ENCODE measurements at places on chromosomes 5 and 9.

DNA sequence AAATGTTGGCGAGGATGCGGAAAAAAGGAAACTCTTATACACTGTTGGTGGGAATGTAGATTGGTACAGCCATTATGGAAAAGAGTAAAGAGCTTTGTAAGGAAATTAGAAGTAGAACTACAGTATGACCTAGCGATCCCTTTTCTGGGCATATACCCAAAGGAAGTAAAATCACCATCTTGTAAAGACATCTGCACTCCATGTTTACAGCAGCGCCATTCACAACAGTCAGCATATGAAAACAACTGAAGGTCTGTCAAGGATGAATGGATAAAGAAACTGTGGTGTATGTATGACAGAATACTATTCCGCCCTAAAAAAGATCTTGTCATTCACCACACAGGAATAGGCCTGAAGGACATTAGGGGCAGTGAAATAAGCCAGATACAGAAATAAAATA is 27.7 kb upstream of the SLC25A51 start:
- DNase-seq, result no peak

GRCh38 chr5:74067748-74068541 is 441.9 kb downstream of the ARHGEF28 start:
- no peak for DNase-seq

- DNase-seq, result no peak
Observed at GRCh38 chr9:112175796-112176315, 759 bp upstream of the SUSD1 start.

DNA sequence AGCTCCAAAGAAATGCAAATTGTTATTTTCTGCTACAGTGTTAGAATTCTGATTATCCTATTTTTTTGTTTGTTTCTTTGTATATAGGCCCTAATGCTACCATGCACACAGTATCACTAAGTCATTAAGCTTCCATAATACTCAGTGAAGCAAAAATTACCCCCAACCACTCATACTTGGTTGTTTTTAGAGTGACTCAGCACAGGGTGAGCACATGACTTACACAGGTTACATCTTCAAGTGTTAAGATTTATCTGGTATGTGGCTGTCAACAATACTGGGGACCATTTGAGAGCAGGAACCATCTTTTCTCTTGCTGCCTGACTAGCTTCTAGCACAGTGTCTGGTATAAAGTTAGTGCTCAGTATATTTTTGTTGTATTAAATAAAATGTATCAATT is 255.8 kb upstream of the SLC24A2 start:
- no peak for DNase-seq

DNA sequence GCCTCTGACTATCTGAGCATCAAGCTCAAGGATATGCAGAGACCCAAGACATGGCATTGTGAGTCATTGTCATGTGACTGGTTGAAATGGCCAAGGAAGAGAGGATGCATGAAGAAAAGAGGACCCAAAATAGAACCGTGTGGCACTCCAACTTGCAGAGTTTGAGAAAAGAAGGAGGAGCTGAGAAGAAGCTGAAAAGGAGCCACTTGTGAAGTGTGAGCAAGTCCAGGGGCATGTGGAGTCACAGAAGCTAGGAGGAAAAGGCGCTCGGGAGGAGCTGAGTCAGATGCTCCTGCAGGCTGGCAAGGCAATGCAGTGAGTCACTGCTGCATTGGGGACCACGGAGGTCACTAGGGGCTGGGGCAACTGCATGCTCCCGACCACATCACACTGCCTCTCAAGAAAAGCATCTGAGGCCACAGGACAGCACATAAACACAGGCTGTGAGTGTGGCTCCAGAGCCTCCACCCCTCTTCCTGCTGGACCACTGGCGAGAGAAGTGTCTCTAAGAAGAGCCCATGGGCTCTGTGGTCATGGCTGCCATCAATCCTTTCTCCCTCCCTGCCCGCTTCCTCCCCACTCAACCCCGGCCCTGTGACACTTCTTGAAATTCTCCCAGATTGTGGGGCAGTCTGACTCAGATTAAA is 197.6 kb downstream of the DRD1 start:
- DNase-seq, result no peak

Measured in stimulated activated CD8-positive, alpha-beta memory T cell treated with anti-CD3 and anti-CD28 coated beads, Interleukin-15, amount 100 ng/mL, for 4 hours (primary cell).